ENCODE measurements at places on chromosomes 7 and 10.

DNA sequence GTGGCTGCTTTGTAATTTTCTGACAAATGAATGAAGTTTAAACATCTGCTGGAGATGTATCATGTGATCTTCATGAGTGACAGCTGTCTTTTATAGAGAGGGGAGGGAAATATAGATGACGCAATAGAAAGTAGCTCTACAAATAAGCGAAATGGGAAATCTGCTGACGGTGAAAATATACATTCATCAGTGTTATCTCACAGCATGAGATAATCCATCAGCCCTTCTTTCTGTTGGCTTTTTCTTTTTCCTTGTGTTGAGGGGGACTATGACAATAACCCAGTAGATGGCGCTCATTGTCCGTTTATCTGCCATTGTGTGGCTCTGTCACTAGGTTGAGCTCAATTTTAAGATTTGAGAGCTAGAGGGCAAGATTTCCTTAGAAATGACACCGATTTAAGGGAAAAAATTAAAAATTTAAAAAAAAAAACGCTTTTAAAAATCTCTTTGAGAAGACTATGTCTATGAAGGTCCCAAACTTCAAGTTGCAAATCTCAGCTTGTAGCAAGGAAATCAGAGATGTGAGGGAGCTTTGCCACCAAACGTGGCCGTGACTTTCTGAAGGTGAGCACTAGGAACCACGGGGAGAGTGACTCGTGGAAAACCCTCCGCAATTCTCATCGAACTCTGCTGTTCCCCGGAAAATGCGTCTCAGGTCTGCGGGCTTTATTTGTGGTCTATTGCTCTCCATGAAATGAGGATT, 114.6 kb upstream of the SFMBT2 start:
- no peak for DNase-seq

GRCh38 chr10:23543691-23544380, 105.0 kb downstream of the OTUD1 start:
- DNase-seq: no peak

DNA sequence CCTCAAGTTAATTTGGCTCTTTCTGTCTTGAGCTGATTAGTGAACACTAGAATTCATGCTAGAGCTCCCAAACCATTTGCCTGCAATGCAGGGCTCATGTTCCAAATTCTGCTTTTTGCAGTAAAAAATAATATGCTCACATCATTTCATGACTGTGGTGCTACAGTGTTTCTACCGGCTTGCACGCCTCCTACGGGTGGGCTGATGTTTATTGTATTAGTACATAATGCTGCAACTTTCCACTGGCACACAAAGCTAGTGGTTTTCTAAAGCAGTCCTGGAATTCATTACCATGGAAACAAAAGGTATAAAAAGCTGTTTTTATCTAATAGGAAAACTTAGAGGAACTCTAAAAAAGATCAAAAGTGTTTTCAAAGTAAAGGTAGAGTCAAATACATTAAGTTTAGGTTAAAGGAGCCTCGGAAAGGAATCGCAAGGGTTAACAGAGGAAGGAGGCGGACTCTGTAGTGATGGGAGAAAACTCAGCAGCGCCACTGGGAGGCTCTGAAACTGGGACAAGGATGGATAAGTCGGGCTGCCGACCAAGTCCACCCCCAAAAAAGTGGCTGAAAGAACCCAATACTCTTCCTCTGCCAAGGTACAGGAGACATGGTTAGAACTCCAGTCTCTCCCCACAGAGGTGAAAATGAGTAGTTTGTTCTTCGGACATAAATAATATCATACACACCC, 25.9 kb downstream of the GRM8 start:
- DNase-seq: no peak

DNA sequence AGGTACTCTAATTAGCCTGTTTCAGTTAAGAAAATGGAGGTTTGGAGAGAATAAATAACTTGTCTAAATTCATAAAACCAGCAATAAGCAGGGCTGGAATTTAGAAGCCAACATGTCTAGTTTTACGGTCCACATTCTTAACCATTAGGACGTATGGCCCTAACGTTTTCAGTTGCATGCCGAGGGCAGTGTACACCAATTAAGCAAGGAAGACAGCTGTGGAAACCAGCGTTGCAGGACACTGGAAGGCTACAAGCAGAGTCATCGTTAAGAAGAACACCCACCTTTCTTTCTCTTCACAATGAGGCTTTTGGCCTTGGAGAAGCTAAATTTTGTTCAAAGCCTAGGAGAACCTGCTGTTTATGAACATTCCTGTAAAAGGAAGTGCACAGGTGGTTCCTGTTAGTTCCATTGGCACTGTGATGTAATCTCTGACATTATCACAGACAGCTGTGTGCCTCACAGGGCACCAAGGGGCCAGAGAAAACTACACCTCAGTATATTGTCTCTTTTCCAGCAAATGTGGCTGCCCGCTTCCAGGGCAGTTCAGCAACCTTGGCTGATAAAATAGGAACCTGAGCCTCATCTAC, 21.0 kb downstream of the MPP7 start:
- no peak for DNase-seq

GRCh38 chr7:111513566-111513965, 48.7 kb downstream of the IMMP2L start:
- DNase-seq: no peak

GRCh38 chr10:114674346-114674745, 16.3 kb upstream of the ABLIM1 start:
- DNase-seq: no peak

GRCh38 chr7:42699380-42700178, 212.3 kb downstream of the C7orf25 start:
- no peak for DNase-seq

- DNase-seq: no peak
Measured at GRCh38 chr7:135669774-135670173, 7.5 kb downstream of the STMP1 start.

Data from stimulated activated CD4-positive, alpha-beta T cell treated with anti-CD3 and anti-CD28 coated beads, TNF-alpha, amount 100 ng/mL, for 4 hours (primary cell).